RPMI7951 (cell line): ENCODE measurements at places on chromosomes 6 and 20. TPM values are rescaled to one million over a fixed set of nuclear protein-coding genes. Genes with fewer than 3 reads are reported as not detected.
A peak's percentile ranks its signal among the peaks of the same experiment; 100 is the strongest.

DNA sequence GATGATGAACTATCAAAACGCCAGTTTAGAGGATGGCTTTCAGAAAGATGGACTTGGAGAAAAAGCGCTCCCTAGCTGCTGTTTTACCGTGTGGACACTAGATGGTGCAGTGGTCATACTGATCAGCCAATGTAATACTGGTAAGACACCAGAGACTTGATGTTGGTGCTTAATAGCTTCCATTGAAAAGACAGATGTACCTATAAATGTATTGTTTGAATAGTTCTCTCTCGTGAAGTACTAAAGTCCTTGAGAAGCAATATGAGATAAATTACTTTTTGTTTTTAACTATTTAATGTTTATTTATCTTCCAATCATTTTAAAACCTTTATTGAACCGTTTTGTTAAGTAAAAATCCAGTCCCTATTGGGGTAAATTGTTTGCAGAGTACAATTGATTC, 63.9 kb upstream of the FUCA2 start:
- peak; percentile 78 for DNase-seq

GRCh38 chr6:5995949-5996713, 10.6 kb downstream of the NRN1 start:
- DNase-seq, result peak; percentile 79

Gene HTR1B
- total RNA-seq, result 0.68 and 0.72 TPM in 2 replicates

DNA sequence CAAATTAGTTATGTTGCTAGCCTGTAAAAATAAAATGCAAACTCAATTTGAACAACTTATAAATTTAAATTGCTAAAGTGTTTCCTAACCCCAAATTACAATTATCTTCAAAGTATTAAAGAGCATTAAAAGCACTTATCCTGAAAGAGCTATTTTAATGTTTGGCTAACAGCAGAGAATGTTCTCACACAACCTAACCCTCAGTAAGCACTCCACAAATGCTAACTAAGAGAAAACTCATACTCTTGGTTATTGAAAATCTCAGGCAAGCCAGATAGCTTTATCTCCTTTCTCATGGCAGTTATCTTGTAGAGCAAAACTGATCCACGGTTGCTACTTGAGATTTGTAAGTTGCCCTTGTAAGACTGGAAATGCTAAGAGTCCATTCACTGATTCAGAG, 30.5 kb upstream of the ADGRF1 start:
- no peak for DNase-seq

GRCh38 chr6:13711324-13711732, 307 bp downstream of the RANBP9 start:
- peak; percentile 75 for DNase-seq

Gene RFX6
- total RNA-seq, result not detected in 2 replicates

DNA sequence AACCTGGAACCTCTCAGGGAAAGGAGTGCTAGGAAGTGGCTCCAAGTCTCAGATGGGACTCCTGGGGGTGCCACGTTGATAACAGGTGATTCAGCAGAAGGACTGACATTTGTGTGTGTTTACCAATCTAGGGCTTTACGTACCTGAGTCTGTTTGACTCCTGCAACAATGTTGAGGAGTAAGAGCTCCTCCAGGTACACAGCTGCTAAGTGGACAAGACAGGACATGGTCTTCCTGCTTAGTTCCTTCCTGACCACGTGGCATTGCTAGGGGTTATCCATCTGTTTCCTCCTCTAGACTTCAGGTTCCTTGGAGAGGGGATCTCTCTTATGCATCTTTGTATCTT, 164.5 kb upstream of the SLC24A3 start:
- no peak for DNase-seq

DNA sequence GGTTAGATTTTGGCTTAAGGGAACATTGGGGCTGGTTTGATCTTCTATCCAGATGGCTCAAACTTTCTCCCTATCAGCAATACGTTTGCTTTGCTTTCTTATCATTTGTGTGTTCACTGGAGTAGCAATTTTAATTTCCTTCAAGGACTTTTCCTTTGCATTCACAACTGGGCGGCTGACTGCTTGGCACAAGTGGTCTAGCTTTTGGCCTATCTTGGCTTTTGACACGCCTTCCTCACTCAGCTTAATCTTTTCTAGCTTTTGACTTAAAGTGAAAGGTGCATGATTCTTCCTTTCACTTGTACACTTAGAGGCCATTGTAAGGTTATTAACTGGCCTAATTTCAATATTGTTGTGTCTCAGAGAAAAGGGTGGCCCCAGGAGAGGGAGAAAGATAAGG, 254.9 kb downstream of the PLCB1 start:
- no peak for DNase-seq
